Inflammatory macrophage treated with lipopolysaccharide for 4 hours (primary cell): ENCODE measurements at places on chromosomes 11 and 22.

- DNase-seq = peak; percentile 87
These were observed 20.9 kb downstream of the TP53AIP1 start for GRCh38 chr11:128921793-128922192.

DNA sequence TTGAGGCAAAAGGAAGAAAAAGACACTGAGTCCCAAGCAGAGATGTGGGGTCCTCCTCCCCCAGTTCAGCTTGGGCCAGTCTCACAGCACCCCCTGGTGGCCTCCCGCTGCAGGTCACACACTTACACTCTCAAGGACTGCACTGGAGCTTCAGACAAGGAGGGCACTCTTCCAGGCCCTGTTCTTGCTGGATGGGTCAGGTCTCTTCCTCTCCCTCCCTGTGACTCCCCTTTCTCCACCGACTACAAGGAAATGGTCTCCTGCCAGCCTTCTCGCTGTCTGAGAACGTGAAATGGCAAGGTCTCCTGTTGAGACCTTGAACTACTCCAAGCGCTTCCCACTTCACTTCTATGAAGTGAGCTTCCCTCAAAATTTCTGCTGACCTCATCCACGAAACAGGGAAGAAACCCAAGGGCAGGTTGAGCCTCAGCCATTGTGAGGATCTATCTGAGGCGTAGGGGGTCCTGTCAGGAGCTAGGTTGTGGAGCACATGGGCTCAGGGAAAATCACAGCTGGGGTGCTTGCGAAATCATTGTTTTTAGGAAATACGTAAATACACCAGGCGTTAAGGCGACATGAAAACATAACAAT lies 11.2 kb upstream of the IGLL1 start:
- peak; percentile 47 for DNase-seq

GRCh38 chr11:117385906-117386305 lies 58.3 kb downstream of the CEP164 start:
- no peak for DNase-seq

DNA sequence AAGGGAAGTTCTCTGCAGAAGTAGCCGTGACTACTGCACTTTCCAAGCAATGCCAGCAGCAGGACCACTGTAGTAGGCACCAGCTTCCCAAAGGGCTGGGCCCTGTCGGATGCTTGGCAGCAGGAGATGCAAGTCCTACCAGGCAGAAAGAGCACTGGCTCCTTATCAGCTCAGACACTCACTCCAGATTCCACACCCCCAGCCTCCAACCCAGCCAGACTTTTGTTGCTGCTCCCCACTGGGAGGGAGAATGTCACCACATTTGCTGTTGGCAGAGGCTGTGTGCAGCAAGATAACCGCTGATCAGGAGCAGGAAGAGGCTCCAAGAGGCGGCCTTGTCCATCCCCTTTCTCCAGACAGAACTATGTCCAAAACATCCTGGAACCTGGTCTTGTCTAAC lies 118.7 kb downstream of the C11orf58 start:
- no peak for DNase-seq

GRCh38 chr11:72738199-72739141 lies 13.7 kb downstream of the ARAP1 start:
- DNase-seq = peak; percentile 96

DNA sequence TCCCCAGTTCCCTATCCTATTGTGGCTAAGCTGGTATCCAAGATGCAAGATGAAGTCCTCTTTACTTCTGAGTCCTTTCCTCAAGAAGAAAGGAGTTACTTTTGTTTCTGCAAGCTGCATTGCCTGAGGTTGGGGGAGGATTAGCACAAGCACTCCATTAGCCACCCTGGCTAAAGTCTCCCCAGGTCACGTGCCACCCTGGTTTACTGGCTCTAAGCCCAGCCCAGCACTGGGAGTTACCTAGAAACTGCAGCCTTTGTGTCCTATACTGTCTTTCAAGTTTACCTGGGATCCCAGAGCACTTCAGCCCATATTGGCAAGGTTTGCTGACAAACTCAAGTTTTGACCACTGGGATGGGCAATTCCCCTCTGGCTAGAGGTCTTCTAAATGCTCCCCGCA lies 78.4 kb upstream of the DBX1 start:
- no peak for DNase-seq

DNA sequence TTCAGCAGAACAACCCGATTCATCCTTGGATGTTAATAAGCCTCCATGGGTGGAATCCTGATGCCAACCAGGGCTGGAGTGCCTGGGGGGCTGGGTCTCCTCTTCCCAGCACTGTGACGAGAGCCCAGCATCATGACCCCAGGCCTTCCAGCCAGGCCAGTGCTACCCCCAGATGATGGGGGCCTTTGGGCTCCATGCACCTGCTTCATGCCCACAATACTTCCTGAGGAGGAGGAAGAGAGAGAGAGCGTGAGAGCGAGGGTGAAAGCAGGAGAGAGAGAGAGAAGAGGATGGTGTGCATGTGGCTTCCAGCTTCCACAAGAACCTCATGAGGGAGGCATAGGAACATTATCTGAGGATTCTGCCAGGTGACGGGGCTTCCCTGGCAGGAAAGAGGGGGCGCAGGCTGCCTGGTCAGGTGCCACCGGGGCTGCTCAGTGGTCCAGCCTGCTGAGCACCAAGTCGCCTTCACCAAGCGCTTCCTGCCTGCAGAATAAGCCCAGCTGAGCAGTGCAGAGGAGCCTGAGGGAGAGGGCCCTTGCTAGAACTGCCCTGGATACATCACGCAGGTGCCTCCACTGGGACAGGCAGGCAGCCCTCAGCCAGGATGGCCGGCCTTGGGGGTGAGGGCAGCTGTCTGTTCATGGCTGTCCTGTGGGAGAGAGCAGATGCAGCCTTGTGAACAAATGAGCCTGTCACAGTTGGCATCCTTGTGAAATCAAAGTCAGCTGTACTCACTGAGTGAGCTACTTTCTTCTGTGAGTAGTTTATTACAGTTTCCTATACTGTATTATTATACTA lies 243.3 kb upstream of the B3GAT1 start:
- no peak for DNase-seq

DNA sequence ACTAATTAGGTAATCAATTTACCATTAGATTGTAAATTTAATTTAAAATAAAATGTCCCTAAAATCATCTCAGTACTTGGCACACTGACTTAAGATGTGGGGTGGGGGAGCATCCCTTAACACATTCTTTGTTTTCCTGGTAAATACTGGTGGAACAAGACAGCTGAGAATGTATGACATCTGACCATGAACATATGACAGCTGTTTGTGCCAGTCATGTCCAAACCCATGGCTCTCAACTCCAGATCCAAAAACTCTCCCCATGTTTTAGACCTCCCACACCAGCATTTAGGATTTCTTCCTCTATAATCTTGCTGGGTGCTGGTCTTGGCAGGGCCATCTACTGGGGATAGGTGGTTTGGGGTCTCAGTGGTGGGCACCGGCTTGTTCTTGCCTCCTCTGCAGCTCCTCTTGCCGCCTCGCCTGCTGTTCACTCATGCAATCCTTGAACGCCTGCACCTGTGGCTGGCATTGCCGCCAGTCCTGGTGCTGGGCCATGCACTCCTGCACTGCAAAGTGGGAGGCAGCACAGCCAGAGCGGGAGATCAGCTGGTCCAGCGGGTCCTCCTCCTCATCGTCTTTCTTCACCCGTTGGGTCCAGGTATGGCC lies 3.8 kb downstream of the COA4 start:
- DNase-seq = no peak

GRCh38 chr22:37184816-37185541 lies 3.1 kb downstream of the C1QTNF6 start:
- no peak for DNase-seq

DNA sequence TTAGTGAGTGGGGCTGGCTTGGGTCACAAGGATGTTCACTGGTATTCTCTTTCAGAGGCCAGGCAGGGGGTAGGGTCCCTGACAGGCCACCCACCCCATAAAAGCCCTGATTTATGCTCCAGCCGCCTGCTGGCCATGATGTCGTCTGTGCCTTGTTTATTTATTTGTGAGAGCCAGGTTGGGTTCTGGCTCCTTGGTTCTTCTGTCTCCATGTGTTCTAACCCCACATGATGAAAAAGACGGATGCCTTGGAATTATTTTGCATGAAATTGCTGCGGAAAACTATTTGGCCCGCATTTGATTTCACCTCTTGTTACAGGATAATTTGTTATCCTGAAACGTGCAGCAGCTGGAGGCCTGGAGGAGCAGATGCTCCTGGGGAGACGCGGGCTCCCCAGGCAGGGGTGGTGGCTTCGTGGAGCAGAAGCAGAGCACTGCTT lies 46.3 kb upstream of the WNT11 start:
- DNase-seq = no peak

- DNase-seq = no peak
These were observed 5.2 kb downstream of the USP2 start for GRCh38 chr11:119376197-119376847.

DNA sequence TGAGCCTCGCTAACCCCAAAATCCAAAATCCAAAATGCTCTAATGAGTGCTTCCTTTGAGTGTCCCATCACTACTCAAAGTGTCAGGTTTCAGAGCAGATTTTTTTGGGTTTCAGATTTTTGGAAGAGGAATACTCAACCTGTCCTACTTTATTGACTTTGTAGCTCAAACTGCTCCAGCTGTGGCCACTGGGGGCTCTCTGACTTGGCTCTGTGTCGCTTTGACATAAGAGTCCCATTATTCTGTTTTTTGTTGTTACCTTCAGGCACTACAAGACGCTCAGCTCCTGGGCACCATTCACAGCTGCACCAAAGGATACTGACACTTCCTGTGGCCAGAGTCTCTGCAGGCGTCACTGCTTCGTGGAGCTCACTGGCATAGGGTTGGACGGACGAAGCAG lies 41.1 kb downstream of the PHF21B start:
- no peak for DNase-seq

- DNase-seq = peak; percentile 70
These were observed 263.8 kb downstream of the LUZP2 start for GRCh38 chr11:24760681-24761080.

GRCh38 chr11:8656291-8656690 lies 26.2 kb downstream of the TRIM66 start:
- DNase-seq = no peak

- no peak for DNase-seq
These were observed 30.4 kb upstream of the SHANK2 start for GRCh38 chr11:71282581-71283351.

DNA sequence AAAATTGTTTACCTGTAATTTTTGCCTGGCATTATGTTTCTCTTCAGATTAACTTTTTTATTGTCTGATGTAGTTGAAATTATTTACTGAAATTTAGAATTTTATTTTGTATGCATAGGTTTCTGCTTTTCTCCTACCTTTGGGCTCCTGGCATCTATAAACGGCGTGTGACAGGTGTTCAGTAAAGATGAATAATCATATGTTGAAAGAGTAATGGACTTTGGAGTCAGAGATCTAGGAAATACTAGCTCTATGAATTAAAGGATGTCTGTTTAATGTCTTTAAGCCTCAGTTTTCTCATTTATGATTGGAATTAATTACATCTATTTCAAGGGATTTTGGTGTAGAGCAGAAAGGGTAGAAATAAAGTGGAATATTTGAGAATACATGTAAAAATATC lies 7.2 kb upstream of the ANGPTL5 start:
- no peak for DNase-seq

GRCh38 chr22:49929211-49929979 lies 11.0 kb downstream of the CRELD2 start:
- DNase-seq = peak; percentile 43

- no peak for DNase-seq
These were observed 246.9 kb downstream of the CADM1 start for GRCh38 chr11:115257270-115257669.

DNA sequence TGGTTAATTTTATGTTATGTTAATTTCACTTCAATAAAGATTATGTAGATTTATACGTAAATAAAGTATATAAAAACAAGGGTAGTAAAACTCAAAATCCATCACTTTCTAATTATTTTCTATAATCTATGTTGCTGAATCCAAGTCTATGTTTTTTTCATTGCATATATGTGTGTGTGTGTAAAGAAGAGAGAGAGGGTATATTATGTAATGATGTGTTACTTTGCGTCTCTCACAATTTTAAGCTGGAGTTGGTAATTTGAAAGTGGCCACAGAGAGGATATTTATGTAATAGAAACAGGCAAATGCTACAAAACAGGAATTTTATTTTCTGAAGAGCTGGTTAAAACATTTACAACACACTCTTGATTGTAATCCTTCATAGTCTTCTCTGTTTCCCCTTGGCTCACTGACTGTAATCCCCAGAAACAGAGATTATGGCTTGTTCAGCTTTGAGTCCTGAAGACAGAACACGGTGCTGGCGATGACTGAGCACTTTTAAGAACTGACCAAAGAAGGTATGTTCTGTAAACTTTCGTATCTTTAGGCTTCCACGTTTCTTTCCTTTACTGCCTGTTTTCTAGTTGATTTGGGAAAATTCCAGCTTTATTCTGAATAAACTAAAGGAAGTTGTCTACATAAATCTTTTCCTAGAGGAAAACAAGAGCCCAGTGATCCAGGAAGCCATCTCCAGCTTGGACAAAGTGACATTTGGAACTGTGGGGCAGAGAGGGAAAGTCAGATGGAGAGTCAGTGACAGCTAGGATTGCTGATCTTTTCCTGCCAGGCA lies 43.6 kb downstream of the OR2AG2 start:
- no peak for DNase-seq

- DNase-seq = no peak
These were observed 9.8 kb upstream of the ALX4 start for GRCh38 chr11:44319552-44320288.

DNA sequence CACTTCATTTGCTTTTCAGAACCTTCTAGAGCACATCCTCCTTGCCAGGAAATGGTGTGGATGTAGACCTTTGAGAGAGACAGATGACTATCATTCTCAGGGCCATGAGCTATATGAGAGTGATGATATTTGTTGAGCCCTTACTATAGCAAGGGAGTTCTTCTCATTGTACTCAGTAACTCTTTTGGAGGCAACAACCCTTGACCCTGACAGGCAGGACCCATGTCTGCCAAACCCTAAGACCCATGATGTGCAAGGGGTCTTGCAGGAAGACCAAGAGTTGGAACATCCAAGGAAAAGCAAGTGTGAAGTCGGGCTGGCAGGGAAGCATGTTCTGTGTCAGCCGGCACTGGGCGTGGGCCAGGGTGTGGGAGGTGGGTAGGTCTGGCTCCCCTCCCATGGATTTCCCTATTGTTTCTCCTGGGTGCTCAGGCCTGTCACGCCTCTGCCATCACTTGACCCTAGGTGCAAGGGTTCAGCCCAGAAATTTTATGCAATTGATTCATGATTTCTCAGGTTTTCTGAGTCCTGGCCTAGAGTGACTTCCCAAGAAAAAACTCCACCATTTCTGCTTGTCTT lies 1.2 kb downstream of the FOLR3 start:
- DNase-seq = peak; percentile 43

DNA sequence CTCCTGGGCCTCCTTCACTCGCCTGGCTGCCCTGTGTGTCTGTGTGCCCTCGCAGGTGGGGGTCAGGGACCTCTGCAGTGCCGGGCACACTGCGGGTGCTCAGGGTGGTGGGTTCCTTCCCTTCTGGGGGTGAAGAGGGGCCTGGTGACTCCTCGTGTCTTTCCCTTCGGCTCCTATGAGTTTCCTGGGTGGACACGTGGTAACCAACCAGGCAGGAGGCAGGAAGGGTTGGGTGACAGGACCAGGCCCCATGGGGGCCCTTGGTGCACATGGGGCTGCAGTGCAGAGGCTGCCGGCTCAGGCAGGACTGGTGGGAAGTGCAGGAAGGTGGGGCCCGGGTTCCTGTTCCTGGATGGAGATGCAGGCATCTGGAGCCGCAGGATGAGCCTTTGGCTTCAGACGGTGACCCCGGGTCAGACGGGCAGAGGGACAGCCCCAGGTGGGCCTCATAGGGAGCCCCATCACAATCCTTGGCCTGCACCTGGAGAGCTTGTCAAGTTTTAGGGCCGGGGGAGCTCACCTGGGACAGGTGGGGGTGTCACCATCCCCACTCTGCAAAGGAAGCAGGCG lies 9.6 kb downstream of the FRMD8 start:
- no peak for DNase-seq
